ENCODE measurements at places on chromosomes 5 and 9.

DNA sequence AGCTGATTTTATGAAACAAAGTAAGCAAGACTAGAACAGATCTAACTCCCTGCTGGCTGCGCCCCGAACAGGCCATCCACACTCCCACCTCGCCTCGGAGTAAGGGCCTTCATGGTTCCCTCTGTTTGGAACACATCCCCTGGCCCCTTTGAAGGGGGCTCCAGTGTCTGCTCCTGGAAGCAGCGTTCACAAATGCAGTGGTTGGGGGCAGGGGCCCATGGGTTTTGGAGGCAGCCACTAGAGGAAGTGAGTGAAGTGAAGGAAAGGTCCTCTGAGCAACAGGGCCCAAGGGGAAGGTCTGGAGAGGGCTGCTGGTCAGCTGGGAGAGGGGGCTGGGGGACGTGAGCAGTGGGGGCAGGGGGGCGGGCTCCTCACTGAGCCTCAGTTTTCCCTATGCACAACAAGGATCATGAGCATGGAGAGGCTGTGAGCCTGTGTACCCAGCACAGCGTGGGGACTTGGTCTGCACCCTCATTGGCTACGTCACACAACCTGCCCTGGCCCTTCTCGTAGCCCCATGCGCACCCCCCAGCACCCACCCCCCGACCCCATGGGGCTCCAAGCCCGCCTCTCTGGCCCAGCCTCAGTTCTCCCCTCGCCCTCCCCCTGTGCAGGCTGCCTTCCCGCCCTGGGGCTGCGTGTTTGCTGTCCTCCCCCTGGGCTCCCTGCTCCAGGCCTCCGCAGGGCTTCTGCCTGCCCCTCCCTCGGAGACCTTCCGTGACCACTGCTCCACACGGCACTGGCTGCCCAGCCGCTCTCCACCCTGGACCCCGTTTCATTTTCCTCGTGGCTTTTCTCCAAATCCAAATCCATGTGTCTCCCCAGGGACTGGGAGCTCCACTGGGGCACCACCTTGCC lies 39.5 kb downstream of the RASGEF1C start:
- no peak for DNase-seq

DNA sequence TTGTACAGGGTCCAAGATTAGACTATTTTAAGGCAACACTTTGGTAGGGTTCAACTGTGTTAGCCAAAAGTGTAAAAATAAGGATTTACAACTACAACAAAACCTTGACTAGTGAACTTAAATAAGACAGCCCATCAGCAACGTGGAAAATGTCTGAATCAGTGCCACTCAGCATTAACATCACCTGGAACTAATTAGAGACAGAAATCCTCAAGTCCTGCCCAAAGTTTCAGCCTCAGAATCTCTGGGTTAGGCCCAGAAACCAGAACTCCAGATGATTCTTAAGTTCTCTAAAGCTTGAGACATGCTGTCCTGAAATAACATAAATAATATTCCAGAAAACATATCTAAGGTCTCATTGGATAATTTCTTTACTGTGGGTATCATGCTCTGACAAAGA lies 118.6 kb downstream of the SEMA6A start:
- DNase-seq, result no peak

- no peak for DNase-seq
These were observed 173.9 kb upstream of the PPP1R26 start for GRCh38 chr9:135305546-135306180.

- no peak for DNase-seq
These were observed 220.8 kb downstream of the KDM4C start for GRCh38 chr9:6978591-6978990.

GRCh38 chr5:43303242-43303641 lies 10.0 kb downstream of the HMGCS1 start:
- no peak for DNase-seq

DNA sequence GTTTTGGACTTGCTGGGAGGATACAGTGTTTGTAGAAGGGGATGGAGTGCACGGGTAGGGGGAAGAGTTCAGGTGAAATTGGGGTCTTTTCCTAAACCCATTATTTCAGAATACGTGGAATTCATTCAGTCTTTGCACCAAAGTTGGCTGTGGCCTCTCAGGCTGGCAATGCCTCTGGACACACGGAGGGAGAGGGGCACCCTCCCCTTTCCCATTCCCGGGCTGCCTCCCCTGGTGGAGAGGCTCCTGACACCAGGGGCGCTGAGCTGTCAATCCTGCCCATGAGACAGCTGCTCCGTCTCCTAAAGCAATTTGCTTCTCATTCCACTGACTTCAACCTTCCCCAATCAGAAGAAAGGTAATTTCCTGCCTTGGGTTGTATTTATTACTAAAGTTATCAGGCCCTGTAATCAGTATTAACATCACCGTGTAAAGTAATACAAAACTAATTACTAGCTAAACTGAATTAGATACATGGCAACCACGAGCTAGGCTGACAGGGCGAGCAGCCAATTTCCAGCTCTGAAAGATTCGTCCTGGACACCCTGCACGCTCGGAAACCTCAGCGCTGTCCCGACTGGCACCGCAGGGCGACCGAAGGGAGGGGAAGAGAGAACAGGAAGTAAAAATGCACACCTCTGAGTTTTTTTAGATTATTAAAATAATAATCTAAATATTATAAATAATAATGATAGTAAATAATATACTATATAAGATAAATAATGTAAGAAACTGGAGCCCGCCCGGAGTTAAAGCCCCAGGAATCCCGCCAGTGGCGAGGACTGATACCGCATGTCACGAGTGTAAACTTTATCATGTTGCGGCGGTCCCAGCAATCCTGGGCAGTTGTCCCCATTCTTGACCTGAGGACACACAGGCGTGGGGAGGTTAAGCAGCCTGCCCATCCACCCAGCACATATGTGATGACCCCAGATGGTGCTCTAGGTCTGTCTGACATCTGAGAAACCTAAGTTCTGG lies 6.9 kb upstream of the OLFM1 start:
- DNase-seq, result no peak

DNA sequence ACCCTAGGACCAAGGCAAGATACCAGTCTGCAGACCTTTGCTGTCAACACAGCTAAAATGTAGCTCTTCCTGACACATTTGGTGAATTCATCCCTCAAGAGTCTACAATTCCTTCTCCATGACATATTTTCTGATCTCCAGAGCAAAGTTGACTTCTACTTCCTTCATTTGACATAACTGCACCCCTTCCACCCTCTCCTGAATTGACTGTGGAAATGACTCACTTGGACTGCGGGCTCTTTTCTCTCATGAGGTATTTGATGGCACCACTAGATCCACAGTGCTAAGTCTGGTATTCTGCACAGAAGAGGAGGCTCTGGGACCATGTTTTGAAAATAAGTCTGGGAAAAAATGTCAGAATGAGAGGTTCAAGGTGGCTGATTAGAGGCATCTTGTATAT lies 338.4 kb upstream of the TRPC7 start:
- no peak for DNase-seq

GRCh38 chr9:27990524-27990923 lies 417.2 kb upstream of the C9orf72 start:
- DNase-seq, result no peak

DNA sequence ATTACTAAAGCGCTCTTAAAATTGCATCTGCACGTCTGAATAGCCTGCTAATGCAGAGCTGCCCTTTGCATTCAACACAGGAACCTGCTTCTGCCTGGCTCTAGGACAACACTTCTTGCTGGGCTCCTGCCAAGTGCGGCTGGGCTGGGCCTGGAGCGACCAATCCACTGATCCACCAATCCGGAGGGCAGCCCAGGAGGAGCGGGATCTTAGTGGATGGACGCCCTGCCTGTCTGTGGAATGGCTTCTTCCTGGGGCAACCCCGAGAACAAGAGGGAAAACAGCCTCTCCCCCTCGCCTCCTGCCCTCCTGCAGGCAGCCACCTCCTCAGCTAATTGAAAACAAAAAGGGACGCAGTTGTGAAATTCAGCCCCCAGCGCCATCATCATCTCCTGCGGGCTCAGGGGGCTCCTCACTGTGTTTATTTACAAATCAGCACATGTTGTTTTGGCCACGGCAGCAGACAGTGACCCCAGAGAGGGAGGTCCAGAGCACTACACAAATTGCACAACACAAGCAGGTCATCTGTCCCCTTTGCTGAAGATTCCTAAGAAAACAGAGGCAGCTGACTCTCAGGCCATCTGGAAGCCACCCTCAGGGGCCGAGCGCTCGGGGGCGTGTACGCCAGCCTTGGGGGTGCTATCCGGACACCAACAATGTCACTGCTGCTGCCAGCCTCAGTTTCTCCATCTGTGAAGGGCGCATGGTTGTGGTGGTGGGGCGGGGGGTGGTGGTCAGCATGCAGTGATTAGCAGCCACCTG lies 57.3 kb downstream of the GADD45G start:
- peak; percentile 99 for DNase-seq

GRCh38 chr5:72597456-72597948 lies 90.3 kb upstream of the ZNF366 start:
- no peak for DNase-seq

DNA sequence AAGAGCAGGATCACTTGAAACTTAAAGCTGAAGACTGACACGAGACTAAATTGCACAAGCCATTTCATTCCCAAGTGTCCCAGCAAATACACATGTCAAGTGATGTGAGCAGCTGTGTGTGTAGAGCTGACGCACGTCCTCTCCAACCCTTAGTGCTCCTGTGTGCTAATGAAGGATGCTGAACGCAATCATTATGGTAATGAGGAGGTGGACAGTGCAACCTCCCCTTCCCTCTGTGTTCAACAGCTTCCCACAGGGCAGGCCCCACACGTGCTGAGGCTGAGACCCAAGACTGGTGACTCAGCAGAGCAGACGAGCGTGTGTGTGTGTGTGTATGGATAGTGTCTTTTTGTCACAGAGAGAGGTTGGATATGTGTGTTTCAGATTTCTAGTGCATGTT lies 702.1 kb downstream of the SEMA5A start:
- peak; percentile 10 for DNase-seq

DNA sequence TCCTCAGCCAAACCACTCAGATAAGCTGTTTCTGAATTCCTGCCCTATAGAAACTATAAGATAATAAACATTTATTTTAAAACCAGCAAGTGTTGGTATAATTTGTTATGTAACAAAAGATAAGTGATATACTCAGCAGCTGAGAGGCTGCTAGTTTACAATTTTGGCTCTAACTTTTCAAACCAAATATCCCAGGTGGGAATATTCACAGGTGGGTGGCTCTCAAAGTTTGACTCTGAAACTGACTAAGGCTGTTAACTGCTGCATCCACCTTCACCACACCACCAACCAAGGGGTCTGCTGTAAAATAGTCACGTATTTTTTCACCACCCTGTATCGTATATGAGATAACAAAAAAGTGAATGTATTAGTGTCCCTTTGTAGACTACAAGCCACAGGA lies 9.7 kb upstream of the ZNF366 start:
- DNase-seq, result no peak

- no peak for DNase-seq
These were observed 1.4 kb upstream of the JAK2 start for GRCh38 chr9:4983601-4984165.

DNA sequence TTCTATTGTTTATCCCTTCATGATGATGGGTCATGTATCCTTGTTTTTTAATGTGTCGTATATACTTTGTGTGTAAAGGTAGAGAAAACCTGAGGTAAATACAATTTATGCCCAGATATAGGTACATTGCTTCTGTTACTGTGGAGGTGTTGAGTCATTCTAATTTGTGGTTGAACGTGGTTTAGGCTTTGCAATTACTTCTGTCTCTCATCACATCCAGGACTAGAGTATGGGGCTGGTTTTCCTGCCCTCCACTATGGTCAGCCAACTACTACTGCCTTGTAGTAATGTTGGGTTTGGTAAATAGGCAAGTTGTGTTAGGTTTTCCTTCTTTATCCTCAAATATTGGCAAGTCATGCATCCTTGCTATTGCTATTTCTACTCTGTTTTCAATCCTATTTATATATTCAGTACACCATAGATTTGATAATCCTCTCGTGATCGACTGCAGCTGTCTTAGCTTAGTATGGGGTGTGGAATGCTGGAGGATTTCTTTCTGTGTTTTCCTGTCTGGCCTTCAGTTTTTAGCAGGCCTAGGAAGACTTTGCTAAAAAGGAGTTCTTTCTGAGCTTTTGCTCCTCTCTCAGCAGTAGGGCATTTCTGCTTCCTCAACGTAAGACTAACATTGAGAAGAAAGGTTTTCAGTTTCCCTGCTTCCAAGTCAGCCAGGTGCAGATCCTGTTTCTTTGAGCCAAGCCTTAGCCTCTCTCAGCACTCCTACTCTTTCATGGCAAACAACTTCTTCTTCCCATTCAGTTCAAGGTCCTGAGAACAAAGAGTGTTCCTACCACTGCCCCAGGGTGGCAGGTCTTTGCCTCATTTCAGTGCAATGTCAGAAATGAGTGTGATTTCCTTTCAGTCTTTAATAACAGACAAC lies 844.4 kb upstream of the CDH18 start:
- DNase-seq, result no peak

DNA sequence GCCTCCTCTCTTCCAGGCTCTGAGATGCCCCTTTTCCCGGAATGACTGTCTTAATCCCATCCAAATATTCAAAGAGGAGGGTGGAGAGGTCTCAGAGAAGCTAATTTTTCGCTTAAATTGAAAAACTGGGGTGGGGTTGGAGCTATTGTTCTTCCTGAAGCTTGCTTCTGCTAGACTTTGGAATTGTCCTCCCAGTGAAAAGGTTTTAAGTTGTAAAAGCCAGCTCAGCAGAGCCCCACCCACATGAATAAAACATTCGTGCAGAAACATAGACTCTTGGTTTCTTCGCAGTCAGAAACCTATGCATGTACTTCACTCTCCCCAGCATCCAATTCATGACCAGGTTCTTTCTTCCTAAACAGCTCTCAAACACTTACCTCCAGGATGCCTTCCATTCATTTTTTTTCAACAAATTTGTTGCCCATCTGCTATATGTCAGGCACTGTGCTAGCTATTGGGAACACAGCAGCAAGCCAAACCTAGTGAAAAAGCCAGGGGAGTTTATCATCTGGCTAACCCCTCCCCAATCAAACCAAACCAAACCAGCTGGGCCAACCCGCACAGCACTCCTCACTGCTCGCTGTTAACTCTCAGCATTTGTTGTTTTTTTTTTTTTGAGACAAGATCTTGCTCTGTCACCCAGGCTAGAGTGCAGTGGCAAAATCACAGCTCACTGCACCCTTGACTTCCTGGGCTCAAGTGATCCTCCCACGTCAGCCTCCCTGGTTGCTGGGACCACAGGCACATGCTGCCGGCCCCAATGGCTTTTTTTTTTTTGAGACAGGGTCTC lies 37.9 kb upstream of the OCLN start:
- peak; percentile 62 for DNase-seq

GRCh38 chr9:2872931-2873323 lies 29.0 kb upstream of the PUM3 start:
- no peak for DNase-seq
